ENCODE measurements at places on chromosomes 2 and 18.
A peak's percentile ranks its signal among the peaks of the same experiment; 100 is the strongest.

GRCh38 chr2:31258351-31258750 is 24.4 kb downstream of the EHD3 start:
- DNase-seq, result no peak

DNA sequence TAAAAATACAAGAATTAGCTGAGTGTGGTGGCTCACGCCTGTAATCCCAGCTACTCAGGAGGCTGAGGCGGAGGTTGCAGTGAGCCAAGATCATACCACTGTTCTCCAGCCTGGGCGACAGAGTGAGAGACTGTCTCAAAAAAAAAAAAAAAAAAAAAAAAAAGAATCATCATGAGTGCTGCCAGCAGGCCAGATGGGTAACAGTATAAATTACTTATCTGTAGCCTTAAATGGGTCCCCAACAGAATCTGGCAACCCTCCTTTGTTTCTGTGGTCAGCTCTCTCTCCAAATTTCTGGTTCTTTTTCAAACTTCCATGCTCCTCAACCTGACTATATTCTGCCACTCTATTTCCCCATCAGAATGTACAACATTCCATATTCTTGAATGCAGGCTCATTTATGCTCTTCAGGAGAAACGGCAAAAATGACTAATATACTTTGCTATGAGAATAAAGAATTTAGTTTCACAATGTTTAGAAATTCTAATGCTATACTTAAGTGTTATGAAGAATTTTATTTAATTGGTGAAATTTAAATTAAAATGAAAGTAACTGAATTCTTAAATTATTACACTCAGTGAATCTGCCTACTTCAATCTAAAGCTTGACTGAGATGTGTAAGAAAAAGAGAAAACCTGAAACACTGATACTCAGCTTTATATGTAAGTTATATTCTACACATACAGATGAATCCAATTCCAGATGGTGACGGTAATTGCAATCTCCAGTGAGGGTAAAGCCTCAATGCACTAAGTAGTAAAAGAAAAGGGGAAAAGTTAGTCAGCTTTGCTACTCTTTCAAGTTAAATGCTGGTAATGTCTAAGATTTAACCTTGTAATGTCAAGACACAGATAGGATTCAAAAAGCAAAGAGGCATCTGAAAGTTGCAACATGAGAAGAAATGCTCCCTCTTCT is 24.8 kb downstream of the LPIN2 start:
- DNase-seq, result no peak

- DNase-seq, result peak; percentile 22
Measured at GRCh38 chr2:22855081-22855480, 529.9 kb upstream of the KLHL29 start.

DNA sequence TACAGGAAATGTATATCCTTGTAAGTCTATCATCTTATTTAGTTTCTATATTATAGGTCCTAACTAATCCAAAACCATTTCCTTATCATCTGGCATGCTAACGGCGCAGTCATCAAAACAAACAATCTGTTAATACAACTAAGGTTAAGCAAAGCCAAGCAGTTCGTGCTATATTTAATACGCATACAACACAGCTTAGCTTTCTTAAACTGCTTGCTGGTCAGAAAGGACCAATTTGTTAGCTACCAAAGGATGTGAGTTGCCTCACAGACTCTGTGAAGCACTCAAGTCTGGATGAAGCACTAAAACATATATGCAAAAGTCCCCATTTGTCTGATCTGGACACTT is 67.0 kb downstream of the ZEB2 start:
- DNase-seq, result no peak

DNA sequence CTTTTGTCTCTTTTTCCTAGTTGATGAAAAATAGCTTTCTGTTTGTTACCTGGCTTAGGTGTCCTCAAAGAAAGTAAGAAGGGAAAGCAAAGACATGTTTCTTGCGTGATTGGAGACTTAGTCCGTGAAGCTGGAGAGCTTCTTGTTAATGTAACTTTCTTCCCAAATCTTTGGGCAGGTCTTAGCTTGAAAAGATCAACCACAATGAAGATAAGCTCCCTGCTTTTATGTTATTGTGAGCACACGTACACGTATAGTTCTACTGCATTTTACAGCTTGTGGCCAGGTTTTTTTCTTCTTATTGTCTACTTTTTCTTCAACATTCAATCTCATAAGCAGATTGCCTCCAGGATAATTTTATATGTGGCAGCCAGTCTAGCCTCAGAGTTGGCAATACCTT is 99.8 kb downstream of the DIS3L2 start:
- no peak for DNase-seq
